Lower lobe of right lung (tissue), 2 donors: ENCODE measurements at places on chromosomes 1 and 21. TPM values are rescaled to one million over a fixed set of nuclear protein-coding genes. Genes with fewer than 3 reads are reported as not detected.

Gene SYPL2
- total RNA-seq = 1.5 TPM

Gene RBP7
- total RNA-seq = 8.5 TPM

DNA sequence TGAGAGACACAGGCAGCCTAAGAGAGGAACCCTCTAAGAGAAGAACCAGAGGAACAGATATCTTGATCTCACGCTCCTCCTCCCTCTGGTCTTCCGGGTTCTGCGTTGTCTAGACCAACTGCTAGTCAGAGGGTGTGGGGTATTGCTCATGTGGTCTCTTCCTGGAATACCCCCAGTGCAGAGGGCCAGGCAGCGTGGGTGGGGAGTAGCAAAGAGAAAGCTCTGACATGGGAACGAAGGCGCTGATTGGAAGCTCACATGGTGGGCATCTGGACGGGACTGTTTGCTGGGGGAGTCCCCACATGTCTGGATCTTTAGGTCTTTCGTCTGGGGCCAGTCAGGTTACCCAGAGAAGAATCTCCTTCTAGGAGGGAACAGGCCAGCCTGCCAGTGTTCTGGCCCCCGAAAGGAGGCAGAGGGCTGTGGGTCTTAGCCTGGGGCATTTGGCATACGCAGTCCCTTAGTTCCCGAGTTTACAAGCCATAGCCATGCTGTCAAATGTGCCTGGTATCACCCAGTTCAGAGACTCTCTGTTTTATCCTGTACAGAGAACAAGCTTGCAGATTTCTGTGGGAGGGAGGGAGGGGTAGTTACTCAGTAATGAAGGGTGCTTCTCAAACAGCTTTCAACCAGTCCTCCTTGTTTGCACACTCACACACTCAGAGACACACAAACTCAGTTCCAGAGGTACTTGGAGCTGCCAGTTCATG lies 18.3 kb upstream of the IL6R start:
- no peak for DNase-seq

DNA sequence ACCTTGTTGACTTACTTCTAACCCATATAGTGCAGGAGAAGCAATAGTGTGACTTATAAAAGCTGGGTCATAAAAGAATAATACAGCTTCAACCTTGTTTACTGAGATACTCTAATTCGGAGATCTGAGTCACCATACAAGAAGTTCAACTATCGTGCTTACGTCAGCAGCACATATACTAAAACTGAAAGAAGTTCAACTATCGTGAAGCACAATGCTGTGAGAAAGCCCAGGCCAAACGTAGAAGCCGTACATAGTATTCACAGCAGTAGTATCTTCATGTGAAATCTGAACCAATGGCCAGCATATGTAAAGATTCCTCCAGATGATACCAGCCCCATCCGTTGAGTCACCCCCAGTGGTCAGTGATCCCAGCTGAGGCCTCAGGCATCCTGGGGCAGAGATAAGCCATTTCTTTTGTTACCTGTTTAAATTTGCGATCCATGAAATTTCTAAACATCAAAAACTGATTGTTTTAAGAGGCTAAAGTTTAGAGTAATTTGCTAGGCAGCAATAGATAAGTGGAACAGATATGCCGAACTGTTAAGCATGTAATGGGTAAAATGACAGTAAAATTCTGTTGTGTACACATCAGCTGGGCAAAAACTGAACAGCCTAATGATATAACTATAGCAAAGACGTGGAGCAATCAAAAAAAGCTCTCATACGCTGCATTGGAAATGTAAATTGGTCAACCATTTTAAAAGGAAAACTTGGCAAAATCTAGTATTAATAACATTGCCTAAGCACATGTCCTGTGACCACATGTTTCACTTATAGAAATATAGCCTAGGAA lies 53.9 kb upstream of the SAMD13 start:
- DNase-seq = no peak

DNA sequence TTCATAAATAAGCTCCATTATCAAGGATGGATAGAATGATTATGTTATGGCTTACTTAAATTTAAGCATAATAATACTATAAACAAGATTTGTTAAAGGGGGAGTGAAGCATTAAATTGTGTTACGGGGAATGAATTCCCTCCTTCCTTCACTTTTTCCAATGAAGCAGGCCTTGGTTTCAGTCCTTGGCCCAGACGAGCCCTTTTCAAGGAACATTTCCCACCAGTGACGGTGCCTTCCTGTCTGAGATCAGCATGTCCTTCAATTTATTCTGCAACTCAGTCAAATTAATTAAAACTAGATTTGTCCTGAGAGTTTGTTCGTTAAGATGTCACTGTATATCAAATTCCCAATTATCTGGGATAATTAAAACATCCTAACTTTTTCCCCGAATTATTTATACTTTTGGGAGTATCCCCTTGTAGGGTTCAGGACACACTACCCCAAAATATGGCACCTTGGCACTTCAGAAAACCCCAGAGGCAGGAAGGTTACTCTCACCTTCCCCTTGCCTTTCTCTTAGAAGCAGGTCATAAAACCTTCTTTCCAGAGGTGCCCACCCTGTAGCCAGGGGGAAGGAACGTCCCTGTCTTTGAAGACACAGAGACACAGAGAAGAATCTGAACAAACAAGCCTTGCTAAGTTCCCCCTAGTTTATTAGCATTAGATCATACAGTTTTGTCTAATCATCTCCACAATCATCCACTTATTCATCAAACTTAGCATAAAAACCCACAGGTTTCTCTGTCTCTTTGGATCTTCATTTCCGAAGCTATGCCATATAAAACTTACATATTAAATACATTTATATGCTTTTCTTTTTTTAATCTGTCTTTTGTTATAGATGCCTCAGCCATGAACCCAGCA lies 86.2 kb upstream of the ARHGAP29 start:
- DNase-seq = no peak

- no peak for DNase-seq
Measured at GRCh38 chr1:167723707-167724323, 2.0 kb downstream of the MPZL1 start.

Gene TMEM82
- not detected for total RNA-seq

DNA sequence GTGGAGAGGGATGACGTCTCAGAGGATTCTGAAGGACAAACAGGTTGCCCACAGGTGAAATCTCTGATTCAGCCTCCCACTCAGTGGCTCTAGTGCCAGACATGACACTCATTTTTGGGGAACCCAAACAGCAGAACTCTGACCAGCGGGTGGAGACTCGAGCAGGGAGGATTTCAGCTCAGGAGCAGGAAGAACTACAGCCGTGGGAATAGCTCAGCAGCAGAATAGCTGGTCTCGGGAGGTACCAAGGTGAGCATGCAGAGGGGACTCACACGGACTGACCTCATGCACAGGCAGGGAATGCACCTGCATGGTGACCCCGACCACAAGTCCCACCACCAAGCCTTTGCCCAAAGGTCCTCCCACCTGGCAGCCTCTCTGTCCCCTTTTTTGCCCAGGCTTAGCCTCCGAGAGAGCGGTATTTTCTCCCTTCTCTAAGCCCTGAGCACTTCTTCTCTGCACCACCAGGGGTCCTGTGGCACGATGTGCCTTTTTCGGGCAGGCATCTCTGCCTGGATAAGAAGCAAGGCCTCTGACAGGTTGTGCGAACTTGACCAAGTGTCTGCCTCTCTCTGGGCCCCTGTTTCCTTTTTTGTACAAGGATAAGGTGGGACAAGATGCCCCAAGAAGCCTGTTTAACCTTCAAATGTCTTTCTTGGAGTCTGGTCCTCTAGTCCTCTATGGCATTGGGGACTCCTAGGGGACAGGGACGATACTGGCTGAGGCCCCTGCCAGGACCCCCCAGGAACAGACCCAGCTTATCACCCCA lies 8.8 kb upstream of the FGR start:
- peak; percentile 64 for DNase-seq

DNA sequence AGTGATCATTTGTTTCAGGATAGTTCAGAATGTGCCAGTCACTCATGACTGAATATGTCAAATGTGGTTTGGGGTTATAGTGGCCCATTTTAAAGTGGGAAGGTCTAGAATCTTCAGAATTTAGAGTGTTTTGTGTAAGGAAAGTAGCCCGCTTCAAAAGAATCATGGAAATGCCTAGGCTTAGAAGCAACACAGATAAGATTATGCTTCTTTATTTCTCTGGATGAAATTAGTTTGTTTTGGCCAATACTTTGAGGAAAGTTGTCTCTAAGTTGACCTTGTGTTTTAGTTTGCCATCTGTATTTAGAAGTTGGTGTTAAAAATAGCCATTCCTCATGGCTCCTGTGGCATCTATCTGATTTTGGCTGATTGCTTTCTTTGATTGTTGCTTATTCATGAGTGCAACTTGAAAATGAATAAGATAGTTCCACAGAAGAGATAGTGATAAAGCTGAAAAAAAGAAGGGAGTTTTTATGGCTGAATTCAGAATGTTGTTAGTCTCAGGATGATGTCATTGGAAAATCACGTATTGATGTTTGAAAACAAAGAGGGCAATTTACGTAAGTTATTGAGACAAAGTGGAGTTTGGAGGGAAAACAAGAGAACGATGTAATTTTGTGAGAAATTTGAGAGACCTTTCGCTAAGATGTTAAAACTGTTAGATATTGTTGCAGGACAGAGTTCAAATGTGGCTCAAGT lies 71.9 kb downstream of the PLA2G4A start:
- DNase-seq = no peak

- no peak for DNase-seq
Measured at GRCh38 chr1:94329276-94329675, 88.9 kb upstream of the ABCD3 start.

- DNase-seq = no peak
Measured at GRCh38 chr1:21114431-21114830, 62.3 kb downstream of the EIF4G3 start.

- DNase-seq = no peak
Measured at GRCh38 chr1:167452483-167452882, 65.8 kb downstream of the CD247 start.

Gene OR6K3
- 2.2 TPM for total RNA-seq

DNA sequence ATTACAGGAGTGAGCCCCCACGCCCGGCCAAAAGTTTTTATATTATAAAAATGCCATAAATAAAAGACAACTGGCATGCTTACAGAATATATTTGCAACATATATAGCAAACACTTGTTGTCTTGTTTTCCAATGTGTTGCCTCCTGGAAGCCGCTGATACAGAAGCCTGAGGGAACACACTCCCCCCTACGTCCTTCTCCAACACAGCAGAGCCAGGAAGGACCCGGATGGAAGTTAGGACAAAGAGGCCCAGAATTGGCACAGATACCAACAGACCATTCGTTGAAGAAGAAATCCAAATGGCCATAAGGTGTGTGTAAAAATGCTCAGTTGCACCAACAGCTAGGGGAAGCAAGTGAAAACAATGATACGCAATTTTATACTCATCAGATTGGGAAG lies 1.3 kb upstream of the PLA2G5 start:
- DNase-seq = no peak

GRCh38 chr1:29958271-29958670 lies 721.9 kb downstream of the PTPRU start:
- no peak for DNase-seq

DNA sequence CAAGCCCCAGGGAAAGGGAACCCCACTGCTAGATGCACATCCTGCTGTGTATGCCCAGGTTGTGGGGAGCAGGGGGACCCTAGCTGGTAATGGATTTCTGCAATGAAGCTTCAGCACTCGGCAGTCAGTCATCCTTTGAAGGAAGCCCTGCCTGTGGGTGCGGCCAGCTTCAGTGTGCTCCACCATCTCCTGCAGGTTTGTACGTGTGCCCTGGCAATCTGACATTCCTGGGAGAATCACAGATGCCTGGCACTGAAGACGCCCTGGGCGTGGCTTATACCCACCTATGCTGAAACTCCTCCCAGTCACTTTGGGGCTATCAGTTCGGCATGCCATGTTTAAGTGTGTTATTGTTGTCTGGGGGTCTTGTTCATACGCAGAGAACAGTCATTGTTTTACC lies 6.8 kb downstream of the SPRR5 start:
- no peak for DNase-seq

- no peak for DNase-seq
Measured at GRCh38 chr1:91919962-91920361, 29.2 kb upstream of the BRDT start.

Gene ATP1A4
- 1.1 TPM for total RNA-seq

- no peak for DNase-seq
Measured at GRCh38 chr1:26164036-26164860, 4.5 kb downstream of the C1orf232 start.

DNA sequence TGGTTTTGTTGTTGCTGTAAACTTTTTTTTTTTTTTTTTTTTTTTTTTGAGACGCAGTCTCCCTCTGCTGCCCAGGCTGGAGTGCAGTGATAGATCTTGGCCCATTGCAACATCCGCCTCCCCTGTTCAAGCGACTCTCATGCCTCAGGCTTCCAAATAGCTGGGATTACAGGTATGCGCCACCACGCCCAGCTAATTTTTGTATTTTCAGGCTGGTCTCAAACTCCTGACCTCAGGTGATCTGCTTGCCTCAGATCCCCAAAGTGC lies 78.9 kb upstream of the SLC45A1 start:
- DNase-seq = peak; percentile 67

DNA sequence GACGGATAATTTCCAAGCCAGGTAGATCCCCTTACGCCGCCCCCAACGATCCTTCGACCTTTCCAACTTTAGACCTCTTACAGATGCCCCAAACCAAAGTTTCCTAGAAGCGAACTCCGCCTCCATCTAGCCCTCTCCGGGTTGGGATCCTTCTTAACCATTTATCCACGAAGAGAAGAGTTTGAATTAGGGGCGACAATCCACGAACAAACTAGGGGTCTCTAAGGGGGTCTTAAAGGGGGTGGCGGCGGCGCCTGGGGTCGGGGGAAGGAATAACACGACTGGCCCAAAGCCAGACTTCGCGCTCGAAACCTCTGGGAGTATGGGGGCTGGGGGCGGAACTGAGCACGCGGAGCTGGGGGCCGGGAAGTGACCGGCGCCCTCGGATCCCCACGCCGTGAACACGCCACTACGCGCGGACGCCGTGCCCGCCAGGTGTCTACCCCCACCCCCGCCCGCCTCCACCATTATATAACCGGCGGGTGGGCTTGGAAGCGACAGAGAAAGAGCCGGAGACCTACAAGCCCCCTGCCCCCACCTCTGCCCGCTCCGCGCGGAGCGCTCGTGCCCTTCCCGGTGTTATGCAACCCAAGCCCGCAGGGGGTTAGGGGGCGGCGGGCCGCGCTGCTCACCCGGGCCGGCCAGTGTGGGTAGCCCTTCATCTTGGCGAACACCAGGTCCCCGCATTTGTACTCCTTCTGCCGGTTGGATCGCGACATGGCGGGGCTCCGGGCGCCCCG lies 594 bp downstream of the HDGF start:
- DNase-seq = peak; percentile 80
